Substantia nigra (tissue), 51 donors: ENCODE measurements at places on chromosomes 7 and 10.

GRCh38 chr10:13115832-13116803 is 16.2 kb downstream of the OPTN start:
- DNase-seq = no peak

DNA sequence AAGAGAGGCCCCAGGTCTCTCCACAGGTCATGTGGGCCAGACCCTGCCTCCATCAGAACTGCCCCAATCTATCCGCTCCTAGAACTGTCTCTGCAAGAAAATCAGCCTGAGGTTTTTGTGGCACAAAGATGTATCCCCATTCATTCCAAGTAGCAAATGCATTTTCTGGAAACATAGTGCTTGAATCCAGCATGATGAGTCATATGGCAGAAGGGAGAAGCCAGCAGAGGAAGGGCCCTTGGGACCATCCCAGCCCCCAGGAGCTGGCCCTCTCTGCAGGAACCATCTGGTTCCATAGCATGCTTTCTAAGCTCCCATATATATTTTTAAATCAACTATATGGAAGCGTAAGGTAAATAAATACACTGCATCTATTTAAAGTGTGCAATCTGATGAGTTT is 563.2 kb downstream of the GALNT17 start:
- no peak for DNase-seq

DNA sequence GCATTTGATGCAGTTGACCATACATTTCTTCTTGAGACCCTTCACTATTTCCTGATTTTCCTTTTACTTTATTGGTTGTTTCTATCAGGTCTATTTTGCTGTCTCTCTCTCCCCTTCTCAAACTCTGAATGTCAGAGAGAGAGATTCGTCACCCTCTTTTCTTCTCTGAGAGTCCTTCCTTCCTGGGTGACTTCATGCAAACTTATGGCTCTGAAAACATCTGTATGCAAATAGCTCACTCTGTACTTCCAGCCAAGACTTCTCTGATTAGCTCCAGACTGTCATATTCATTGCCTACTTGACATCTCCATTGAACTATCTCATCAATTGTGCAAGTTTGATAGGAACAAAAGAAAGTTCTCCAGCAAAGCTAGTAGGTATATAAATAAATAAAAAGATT is 191.7 kb upstream of the KLF6 start:
- no peak for DNase-seq

DNA sequence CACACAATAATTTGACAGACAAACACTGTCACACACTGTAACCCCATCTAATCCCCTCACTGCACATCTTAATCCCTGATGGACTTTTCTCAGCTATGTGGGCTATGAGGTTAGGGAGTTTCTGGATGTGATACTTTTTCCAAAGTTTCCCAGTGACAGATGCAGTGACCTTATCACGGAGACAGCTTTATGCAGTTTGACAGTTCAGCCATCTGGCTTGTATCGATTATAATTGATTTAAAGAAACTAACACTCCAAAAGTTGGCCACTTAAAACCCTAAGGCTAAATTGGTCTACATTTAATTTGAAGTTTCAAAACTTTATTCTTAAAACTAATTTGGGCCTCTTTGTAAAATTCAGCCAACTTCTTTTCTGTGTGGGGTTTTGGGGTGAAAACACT is 196.7 kb downstream of the SDK1 start:
- DNase-seq = no peak

- no peak for DNase-seq
Observed at GRCh38 chr10:91709394-91709798, 76.5 kb upstream of the PPP1R3C start.

GRCh38 chr7:36439624-36440023 is 50.0 kb downstream of the ANLN start:
- DNase-seq = no peak

DNA sequence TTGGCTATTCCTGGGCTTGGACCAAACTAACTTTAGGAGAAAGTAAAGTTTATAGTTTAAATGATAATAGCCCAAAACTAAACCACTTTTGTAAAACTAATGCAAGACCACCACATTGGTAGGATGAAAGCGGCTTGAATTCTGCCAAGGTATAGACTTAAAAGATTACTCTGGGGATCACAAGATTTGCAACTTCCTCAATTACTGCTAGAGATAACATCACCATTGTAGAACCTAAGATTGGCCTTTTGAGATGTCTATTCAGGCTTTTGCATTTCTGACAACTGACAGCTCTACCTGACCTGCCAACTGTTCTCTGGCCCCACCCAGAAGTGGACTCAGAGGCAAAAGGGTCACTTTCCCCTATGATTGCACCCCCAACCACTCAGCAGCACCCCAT is 162.4 kb downstream of the TNS3 start:
- DNase-seq = no peak

- no peak for DNase-seq
Observed at GRCh38 chr10:49394933-49395740, 752 bp downstream of the DRGX start.

DNA sequence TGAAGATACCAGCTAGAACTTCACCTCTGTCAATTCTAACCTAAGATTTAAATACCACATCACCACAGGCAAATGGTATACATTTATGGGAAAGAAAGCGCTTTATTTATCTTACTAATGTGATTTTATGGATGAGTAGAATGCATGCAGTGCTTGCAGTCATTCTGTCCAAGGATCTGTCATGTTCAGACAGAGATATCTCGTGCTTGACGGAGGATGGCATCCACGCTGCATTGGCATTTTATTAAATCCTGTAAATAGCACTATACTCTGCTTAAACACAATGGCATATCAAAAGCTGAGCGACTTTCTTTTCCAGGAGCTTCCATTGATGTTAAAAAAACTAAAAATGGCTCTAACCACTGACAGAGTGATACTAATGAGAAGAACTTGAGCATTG is 133.7 kb upstream of the CAV2 start:
- no peak for DNase-seq

DNA sequence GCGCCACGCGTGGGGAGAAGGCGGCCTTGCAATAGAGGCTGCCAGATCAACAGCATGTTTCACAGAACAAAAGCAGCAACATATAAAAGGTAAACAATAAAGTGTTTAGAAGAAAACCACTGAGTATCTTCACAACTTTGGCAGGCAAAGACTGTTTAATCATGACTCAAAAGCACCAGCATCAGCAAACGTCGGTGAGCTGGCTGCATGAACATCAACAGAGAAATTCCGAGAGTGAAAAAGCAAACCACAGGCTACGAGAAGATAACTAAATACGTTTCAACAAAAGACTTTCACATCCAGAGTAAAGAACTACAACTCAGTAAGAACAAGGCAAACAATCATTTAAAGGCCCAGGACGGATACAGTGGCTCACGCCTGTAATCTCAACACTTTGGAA is 172.0 kb downstream of the MAD1L1 start:
- DNase-seq = no peak

GRCh38 chr7:139362302-139362701 is 2.6 kb downstream of the LUC7L2 start:
- DNase-seq = no peak

GRCh38 chr10:82925547-82925946 is 1050.6 kb downstream of the NRG3 start:
- DNase-seq = no peak

DNA sequence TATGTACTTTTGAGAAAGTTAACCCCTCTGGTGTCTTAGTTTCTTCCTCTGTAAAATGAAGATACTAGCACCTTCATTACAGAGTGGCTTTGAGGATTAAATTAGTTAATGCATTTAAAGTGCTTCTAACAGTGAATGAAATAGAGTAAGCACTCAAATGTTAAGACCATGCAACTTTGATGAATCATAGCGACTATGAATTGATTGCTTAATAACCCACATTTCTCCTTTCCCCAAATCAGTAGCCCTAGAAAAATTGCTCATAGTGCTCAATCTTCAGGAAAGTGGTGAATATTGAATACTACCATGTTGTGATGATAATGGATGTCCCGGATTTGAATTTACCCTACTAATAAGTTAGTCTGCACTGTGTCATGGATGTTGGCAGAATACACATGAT is 48.1 kb downstream of the CD36 start:
- no peak for DNase-seq

GRCh38 chr7:152615031-152615741 is 60.8 kb downstream of the XRCC2 start:
- peak; percentile 6 for DNase-seq

DNA sequence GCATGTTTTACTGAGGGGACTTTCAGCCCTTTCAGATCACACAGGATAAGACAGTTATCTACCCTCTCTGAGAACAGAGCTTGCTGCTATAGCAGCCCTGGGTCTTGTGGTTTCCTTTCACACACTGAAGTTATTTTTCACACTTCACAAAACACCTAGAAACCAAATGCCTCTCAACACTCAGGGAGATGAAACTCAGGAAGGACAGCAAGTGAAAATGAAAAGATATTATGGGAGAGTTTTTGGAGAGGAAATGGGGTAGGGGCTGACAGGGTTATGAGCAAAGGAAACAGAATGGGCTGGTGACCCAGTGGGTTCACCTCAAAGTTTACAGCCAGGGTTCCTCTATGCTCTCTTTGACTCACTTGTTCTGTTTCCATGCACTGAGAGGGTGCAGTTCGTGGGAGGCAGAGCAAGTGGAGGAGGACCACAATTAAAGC is 17.0 kb upstream of the GIMAP2 start:
- no peak for DNase-seq

GRCh38 chr10:66625709-66626590 is 299.9 kb upstream of the LRRTM3 start:
- no peak for DNase-seq

DNA sequence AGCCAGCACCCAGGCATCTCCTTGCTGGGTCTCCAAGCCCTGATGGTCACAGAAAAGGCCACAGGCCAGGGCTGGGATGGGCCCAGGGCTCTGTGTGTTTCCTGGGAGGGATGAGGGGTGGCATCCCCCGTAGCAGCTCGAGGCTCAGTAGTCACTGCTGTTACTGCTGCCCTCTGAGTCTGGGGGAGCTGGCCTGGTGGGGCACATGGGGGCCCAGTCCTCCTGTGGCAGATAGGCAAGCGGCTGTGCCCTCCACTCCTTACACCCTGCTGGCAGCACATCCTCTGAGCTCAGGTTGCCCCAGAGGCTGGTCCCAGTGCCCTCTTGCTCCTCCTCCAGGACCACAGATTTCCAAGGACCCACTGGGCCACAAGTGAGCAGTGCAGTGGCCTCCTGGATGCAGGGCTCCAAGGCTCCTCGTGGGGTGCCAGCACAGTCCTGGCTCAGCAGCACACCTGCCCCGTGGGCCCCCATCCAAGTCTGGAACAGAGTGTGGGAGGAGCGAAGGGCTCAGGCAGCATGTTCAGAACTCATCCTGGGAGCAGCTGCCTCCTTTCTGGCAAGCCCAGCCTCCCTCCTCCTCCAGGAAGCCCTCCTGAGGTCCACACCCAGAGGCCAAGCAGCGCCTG is 31.5 kb upstream of the TUBB8 start:
- no peak for DNase-seq

DNA sequence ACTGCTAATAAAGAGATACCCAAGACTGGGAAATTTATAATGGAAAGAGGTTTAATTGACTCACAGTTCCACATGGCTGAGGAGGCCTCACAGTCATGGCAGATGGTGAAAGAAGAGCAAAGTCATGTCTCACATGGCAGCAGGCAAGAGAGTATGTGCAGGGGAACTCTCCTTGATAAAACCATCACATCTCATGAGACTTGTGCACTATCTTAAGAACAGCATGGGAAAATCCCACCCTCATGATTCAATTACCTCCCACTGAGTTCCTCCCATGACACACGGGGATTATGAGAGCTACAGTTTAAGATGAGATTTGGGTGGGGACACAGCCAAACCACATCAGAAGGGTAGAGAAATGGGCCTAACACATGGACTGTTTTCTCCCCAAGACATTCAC is 156.3 kb downstream of the CCDC71L start:
- no peak for DNase-seq

GRCh38 chr10:70232155-70232858 is 922 bp downstream of the PPA1 start:
- DNase-seq = no peak

DNA sequence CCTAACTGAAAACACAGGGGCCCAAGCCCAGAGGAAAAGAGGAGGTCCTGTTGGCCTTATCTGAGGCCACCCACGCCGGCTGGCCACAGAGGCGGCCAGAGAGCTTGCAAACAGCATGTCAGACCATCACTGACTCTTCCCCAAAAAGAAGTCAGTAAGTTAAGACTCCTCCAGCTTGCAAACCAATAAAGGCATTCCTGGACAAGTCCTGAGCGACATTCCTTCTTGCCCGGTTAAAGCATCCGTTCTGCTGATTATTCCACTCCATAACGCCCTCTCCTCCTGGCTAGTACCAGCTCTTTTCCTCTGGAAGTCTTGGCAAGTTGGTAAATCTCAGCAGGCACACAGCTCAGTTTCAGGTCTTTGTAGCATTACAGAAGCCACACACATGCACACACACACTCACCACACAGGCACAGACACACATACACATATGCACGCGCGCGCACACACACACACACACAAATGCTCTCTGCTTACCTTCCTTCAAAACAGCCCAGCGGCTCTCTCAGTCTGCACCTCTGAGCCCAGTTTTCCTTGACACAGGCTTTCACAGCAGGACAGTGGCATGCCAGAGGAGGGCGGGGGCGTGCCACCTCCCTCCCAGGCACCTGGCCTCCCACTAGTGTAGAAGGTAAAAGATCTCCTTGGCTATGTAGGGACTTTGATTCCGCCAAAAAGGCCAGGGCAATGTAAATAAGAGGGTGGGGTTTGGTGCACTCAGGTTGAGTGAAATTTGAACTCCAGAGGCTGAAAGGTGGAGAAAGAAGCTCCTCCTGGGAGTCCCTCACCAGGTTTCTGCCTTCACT is 201.4 kb downstream of the TNS3 start:
- DNase-seq = no peak

DNA sequence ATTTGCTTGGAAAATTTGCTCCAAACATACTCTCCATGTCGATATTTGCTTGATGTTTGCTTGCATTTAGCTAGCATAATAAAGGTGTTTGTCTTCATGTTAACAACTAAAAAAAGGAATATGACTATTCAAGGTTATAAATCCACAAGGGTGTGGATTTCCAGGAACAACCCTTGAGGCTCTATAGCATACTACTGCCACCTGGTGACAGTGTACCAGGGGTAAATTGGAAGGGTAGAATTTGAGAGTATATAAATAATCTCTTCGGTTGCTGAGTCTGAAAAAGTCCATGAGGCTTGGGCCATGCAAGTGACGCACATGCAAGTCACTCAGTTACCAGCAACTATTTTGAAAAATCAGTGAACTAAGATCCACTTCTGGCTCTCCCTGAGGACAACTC is 68.4 kb downstream of the SLIT1 start:
- DNase-seq = no peak

DNA sequence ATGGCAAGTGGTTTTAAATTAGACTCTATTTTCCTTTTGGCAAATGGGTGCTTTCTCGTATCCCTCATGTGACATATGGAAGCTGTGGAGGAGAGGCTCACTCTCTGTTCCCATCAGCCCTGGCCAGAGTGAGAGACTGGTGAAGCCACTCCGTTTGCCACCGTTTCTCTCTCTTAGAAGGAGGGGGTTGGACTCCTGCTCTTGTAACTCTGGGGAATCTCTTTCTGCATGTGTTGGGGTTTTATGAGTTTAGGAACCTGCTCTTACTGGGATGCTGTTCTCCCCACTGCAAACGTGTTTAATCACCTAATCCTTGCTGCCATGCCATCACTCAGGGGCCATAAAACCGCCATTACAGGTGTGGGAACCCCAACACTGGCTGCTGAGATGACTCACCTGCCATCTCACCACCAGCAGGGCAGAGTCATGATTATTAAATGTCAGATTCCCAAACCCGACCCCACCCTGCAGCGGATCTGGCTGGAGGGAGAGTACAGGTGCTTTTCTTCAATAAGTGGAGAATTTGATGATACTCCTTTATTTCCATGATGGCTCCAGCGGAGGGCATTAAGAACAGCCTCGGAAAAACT is 103.2 kb downstream of the ADCY1 start:
- no peak for DNase-seq

GRCh38 chr10:22823109-22823508 is 104.7 kb upstream of the ARMC3 start:
- no peak for DNase-seq
